Aorta (tissue), 5 donors: ENCODE measurements at places on chromosomes 13 and 19. TPM values are rescaled to one million over a fixed set of nuclear protein-coding genes. Genes with fewer than 3 reads are reported as not detected.

DCT gene
- total RNA-seq: 0.29 TPM

DNA sequence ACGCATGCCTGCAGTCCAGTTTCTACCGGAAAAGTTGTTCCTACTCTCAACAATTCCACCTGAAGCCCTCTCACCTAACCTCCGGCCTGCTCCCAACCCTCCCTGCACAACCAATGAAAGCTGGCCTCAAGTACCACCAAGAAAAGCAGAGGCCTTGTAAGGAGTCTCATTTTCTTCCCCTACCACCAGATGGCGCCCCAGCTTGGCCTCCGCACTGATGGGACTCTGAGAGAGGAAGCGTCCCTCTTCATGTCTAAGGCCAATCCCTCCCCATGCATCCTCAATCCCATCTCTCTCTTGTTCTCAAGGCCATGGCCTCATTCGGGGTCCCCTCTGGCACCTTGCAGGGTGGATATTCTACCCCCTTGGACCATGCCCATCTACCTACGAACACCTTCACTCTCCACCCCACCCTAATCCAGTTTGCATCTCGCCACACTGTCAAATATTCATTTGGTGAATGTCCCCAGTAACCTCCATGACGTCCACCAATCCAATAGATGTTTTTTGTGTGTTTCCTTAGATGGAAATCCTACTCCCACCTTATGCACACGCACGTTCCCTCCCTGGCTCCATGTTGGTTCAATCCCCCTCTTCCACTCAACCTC, 412.8 kb downstream of the ZNF536 start:
- no peak overlapping the region for H3K27ac ChIP-seq
- H3K36me3 ChIP-seq: no peaks in the 10 kb centered on the region
- H3K27me3 ChIP-seq: no peaks in the 10 kb centered on the region
- H3K4me1 ChIP-seq: no peaks in the 10 kb centered on the region
- peak; percentile 60 for DNase-seq

DNA sequence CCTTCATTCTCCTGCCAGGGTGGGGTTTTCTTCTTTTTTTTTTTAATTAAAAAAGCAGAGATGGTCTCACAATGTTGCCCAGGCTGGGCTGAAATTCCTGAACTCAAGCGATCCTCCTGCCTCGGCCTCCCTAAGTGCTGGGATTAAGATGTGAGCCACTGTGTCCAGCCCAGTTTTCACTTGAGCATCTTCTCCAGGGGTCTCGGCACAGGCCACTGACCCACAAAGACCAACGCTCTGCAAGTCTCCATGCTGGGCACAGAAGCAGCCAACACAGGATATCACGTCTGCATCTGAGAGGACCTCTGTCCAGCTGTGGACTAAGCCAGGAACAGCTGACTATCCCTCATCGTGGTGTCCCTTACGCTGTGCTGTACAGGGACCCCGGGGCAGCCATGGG, 9.5 kb upstream of the TMEM86B start:
- H3K27me3 ChIP-seq: no peaks in the 10 kb centered on the region
- DNase-seq: no peak
- no peak overlapping the region for H3K4me3 ChIP-seq

DNA sequence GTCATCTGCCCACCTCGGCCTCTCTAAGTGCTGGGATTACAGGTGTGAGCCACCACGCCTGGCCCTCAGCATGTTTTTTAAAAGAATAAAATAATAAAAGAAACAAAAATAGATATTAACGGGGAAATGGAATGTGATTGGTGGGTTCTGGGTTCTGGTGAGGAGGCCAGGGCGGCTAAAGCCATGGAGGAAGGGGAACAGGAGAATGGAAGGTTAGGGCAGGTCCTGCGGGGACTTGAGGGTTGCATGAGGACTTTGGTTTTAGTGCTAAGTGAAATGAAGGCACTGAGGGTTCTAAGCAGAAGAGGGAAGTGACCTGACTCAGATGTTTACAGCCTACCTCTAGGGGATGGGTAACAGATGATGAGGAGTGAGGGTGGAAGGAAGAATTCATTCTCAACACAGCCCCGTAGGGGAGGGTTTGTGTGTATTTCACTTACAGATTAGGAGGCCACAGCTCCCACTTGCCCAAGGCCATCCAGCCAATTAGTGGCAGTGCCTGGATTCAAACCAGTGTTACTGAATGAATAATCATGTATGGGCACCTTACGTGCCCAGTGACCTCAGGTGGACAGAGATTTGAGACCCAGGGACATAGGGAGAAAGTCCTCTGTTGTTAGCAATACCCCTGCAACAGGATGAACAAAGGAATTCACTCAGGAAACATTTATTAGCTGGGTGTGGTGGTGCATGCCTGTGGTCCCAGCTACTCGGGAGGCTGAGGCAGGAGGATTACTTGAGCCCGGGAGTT, 6.7 kb upstream of the MRPL4 start:
- no peak overlapping the region for H3K27ac ChIP-seq
- H3K27me3 ChIP-seq: no peaks in the 10 kb centered on the region
- H3K4me1 ChIP-seq: no peaks in the 10 kb centered on the region
- no peak overlapping the region for H3K4me3 ChIP-seq
- no peaks in the 10 kb centered on the region for H3K36me3 ChIP-seq

GRCh38 chr13:41766439-41766838, 194.5 kb downstream of the VWA8 start:
- no peaks in the 10 kb centered on the region for H3K4me1 ChIP-seq
- H3K4me3 ChIP-seq: no peak overlapping the region
- DNase-seq: no peak
- H3K36me3 ChIP-seq: no peaks in the 10 kb centered on the region
- H3K27ac ChIP-seq: no peak overlapping the region

- H3K27me3 ChIP-seq: no peaks in the 10 kb centered on the region
- H3K4me3 ChIP-seq: no peak overlapping the region
- H3K27ac ChIP-seq: no peak overlapping the region
- H3K4me1 ChIP-seq: no peaks in the 10 kb centered on the region
- DNase-seq: no peak
Observed at GRCh38 chr13:78976696-78977095, 317.7 kb upstream of the OBI1 start.

DNA sequence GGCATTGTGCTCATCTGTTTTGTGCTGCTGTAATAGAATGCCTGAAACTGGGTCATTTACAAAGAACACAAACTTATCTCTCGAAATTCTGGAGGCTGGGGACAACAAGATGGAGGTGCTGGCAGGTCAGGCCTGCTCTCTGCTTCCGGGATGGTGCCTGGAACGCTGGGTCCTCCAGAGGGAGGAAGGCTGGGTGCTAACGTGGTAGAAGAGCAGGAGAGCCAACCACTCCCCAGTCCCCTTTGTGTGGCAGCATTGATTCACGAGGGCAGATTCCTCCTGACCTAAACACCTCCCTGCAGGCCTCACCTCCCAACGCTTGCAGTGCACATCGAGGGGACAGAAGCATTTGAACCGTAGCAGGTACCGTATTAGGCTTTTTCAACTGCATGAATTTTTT, 34.1 kb upstream of the TFDP1 start:
- peaks cover 15% of the 10 kb centered on the region for H3K36me3 ChIP-seq
- no peak for DNase-seq
- H3K4me1 ChIP-seq: no peaks in the 10 kb centered on the region
- H3K4me3 ChIP-seq: no peak overlapping the region
- H3K27me3 ChIP-seq: no peaks in the 10 kb centered on the region
- H3K27ac ChIP-seq: no peak overlapping the region

FFAR3 gene
- 0.32 TPM for total RNA-seq

DNA sequence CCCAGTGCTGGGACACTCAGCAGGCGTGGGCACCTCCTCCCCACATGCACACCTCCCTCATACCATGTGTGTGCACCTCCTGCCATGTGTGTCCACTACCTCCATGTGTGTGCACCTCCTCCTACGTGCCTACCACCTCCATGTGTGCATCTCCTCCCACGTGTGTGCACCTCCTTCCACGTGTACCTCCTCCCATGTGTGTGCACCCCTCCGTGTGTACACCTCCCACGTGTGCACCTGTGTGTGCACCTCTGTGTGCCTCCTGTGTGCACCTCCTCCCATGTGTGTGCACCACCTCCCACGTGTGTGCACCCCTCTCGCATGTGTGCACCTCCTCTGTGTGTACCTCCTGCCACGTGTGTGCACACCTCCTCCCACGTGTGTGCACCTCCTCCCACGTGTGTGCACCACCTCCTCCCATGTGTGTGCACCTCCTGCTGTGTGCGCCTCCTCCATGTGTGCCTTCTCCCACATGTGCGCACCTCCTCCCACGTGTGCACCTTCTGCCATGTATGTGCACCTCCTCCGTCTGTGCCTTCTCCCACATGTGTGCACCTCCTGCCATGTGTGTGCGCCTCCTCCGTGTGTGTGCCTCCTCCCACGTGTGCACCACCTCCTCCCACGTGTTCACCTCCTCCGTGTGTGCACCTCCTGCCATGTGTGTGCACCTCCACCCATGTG, 6.1 kb upstream of the C13orf46 start:
- no peaks in the 10 kb centered on the region for H3K27me3 ChIP-seq
- H3K27ac ChIP-seq: no peak overlapping the region
- no peaks in the 10 kb centered on the region for H3K36me3 ChIP-seq
- H3K4me3 ChIP-seq: no peak overlapping the region
- peak; percentile 33 for DNase-seq
- H3K4me1 ChIP-seq: no peaks in the 10 kb centered on the region

MCOLN1 gene
- total RNA-seq: 21.2 TPM
